ENCODE measurements at places on chromosomes 16 and 17. TPM values are rescaled to one million over a fixed set of nuclear protein-coding genes. Genes with fewer than 3 reads are reported as not detected.

- no peak overlapping the region for H3K4me3 ChIP-seq
- H3K4me1 ChIP-seq, result no peaks in the 10 kb centered on the region
- no peak for DNase-seq
- H3K36me3 ChIP-seq, result no peaks in the 10 kb centered on the region
- H3K27me3 ChIP-seq, result no peaks in the 10 kb centered on the region
- H3K27ac ChIP-seq, result no peak overlapping the region
Observed at GRCh38 chr16:13680021-13680889, 239.7 kb upstream of the ERCC4 start.

- DNase-seq, result no peak
- no peaks in the 10 kb centered on the region for H3K36me3 ChIP-seq
- no peaks in the 10 kb centered on the region for H3K4me1 ChIP-seq
- no peak overlapping the region for H3K27ac ChIP-seq
- H3K27me3 ChIP-seq, result no peaks in the 10 kb centered on the region
- no peak overlapping the region for H3K4me3 ChIP-seq
Observed at GRCh38 chr17:37737971-37738370, 6.9 kb downstream of the HNF1B start.

The SMIM36 gene
- not detected for total RNA-seq

DNA sequence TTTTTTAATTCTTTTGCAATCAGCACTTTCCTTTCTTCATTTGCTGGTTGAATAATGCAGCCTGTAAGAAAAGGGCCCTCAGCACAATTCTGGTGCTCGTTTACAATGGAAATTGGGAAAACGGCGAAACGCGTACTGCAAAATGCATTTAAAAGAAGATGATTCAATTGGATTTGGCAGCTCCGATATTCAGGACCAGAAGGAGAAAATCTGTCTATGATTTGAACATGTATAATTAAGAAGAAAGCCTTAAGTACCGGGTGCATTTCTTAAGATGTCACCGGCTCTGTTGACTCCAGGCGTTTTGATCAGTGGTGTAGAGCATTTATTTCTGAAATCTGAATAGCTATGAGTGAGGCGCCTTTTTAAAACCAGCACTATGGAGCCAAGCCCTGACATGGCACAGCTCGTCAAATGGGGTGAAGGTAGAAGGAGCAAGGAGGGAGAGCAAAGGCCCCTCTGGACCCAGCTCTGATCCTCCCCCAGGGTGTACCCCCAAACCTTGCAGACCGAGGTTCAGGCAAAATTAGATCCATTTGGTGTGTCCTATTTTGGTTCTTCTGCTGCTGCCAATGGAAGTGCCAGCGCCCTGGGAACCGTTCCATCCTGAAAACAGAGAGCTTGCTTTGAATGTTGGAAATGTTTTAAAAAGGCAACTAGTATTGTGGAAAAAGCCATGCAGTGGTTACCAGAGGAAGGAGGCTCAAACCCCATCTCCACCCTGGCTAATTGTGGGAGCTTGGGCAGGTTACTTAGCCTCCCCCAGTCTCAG is 161.4 kb upstream of the RPL38 start:
- no peak overlapping the region for H3K27ac ChIP-seq
- no peaks in the 10 kb centered on the region for H3K4me1 ChIP-seq
- H3K36me3 ChIP-seq, result no peaks in the 10 kb centered on the region
- no peak overlapping the region for H3K4me3 ChIP-seq
- no peaks in the 10 kb centered on the region for H3K27me3 ChIP-seq

DNA sequence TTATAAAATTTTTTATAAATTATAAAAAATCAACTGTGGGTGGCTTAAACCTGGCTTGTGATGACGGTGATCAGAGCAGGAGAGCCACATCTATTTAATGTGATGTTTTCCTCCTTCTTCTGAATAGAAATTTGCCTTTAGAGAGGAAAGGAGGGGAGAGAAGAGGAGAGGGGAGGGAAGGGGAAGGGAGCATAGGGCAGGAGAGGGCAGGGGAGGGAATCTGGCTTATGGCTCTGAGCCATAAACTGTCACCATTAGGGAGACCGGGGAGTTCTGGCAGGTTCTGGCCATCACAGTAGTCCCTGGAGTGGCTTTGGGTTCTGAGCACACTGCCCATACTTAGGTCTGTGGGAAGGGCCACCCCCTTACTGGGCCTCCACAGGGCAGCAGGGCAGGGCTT is 167.8 kb downstream of the ENGASE start:
- H3K4me3 ChIP-seq, result no peak overlapping the region
- no peaks in the 10 kb centered on the region for H3K36me3 ChIP-seq
- H3K27ac ChIP-seq, result no peak overlapping the region
- DNase-seq, result no peak

The EFCAB13 gene
- total RNA-seq, result 9.9 TPM

The KRTAP9-9 gene
- not detected for total RNA-seq

- H3K36me3 ChIP-seq, result no peaks in the 10 kb centered on the region
- H3K4me3 ChIP-seq, result no peak overlapping the region
- no peaks in the 10 kb centered on the region for H3K27me3 ChIP-seq
- no peak overlapping the region for H3K27ac ChIP-seq
- no peak for DNase-seq
Observed at GRCh38 chr16:76956394-76956793, 234.6 kb upstream of the MON1B start.

DNA sequence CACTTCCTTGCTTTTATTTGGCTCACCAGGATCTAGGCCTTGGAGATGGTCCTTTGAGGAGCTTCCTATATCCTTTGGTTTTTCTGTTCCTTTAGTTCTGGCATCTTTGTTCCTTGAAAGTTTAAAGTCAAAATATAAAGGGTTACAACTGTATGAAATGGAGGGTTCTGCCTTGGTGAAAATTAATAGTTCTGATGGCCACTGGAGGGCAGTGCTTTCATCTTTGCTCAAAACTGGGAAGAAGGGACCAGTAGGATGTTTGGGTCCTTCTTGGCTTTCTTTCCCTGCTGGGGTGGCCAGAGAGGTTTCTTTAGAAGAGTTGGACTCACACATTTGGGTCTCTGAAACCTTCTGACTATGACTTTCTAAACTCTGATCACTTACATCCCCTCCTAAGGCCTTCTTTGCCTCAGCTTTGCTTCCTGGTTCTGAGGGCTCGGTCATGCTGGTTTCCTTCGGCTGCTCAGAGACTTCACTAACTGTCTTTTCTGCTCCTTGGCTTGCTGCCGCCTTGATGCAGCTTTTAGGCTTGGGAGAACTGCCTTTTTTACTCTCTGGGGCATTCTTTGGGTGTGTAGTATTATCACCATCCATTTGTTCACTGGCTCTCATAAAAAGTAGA is 10.9 kb upstream of the ITGA2B start:
- H3K27ac ChIP-seq, result no peak overlapping the region
- no peaks in the 10 kb centered on the region for H3K27me3 ChIP-seq
- no peaks in the 10 kb centered on the region for H3K36me3 ChIP-seq
- DNase-seq, result no peak
- no peaks in the 10 kb centered on the region for H3K4me1 ChIP-seq
- no peak overlapping the region for H3K4me3 ChIP-seq

DNA sequence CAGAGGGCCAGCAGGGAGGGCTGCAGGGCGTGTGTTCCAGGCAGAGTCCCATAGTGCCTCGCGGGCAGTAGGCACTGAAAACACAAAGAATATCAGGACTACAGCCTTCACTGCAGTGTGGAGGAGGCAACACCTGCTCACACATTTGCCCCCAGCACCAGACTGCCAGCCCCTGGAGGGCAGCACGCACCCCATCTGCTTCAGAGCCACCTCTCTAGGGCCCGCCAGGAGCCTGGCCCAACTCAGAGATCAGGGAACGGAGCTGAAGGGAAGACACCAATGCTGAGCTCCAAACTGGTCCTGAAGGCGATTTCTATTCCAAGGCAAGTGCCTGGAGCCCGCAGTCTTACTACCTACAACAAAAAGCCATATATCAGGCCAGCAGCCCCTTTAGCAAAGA is 130.3 kb downstream of the ZNF423 start:
- no peaks in the 10 kb centered on the region for H3K36me3 ChIP-seq
- H3K27me3 ChIP-seq, result no peaks in the 10 kb centered on the region
- DNase-seq, result no peak
- H3K4me1 ChIP-seq, result no peaks in the 10 kb centered on the region

GRCh38 chr17:80045703-80046102 is 9.3 kb downstream of the CCDC40 start:
- no peaks in the 10 kb centered on the region for H3K36me3 ChIP-seq
- no peak for DNase-seq
- H3K4me1 ChIP-seq, result no peaks in the 10 kb centered on the region
- H3K27ac ChIP-seq, result no peak overlapping the region
- no peak overlapping the region for H3K4me3 ChIP-seq

DNA sequence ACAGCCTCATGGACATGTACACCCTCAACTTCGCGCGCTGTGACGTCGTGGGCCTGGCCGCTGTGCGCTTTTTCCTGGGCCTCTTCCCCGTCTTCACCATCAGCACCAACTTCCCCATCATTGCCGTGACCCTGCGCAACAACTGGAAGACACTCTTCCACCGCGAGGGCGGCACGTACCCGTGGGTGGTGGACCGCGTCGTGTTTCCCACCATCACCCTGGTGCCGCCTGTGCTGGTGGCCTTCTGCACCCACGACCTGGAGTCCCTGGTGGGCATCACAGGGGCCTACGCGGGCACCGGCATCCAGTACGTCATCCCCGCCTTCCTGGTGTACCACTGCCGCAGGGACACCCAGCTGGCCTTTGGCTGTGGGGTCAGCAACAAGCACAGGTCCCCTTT is 23.5 kb downstream of the GRIN2C start:
- H3K27me3 ChIP-seq, result no peaks in the 10 kb centered on the region
- no peaks in the 10 kb centered on the region for H3K36me3 ChIP-seq
- no peak overlapping the region for H3K27ac ChIP-seq
- no peak for DNase-seq
- no peak overlapping the region for H3K4me3 ChIP-seq
- peaks cover 8% of the 10 kb centered on the region for H3K4me1 ChIP-seq

DNA sequence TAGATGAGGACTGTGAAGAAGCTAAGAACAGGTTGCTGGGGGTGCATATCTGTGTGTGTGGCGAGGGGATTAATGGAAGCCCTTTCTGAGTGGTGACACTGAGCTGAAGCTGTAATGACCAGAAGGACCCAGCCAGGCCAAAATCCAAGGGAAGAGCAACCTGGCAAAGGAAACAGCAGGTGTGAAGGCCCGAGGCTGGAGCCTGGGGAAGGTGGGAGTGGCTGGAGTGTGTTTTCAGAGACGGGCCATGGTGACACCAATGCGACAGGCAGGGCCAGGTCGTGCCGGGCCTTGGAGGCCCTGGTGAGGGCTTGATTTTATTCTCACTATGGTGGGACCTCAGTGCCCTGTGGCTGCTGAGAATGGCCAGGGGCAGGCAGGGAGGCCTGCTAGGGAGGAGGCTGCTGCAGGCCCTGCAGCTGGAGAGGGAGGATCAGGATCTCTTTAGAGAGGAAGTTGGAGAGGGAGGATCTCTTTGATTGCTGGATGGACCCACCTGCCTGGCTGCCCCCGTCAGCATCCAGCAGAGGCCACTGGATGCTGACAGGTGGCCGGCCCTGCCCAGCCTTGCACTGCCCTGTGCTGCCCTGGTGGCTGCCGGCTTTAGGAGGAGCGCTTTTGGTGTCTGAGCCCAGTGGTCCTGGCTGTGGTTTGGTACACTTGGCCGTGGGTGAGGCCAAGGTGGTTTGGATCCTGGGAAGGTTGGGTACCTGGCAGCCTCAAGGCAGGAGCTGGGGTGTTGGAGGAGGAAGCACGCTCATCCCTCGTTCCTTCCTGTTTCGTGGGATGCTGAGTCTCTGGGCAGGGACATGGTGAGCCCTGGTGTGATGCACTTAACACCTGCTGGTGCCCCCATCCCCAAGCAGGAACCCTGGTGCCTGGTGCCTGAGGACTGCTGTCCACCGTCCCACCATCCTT is 188.3 kb downstream of the SEC14L1 start:
- H3K27ac ChIP-seq, result no peak overlapping the region
- DNase-seq, result peak; percentile 13
- no peaks in the 10 kb centered on the region for H3K36me3 ChIP-seq
- no peaks in the 10 kb centered on the region for H3K4me1 ChIP-seq
- no peaks in the 10 kb centered on the region for H3K27me3 ChIP-seq
